Lung (tissue), 17 donors: ENCODE measurements at places on chromosomes 11 and 22. TPM values are rescaled to one million over a fixed set of nuclear protein-coding genes. Genes with fewer than 3 reads are reported as not detected.

GRCh38 chr22:19550382-19550781 lies 26.2 kb upstream of the CLDN5 start:
- no peaks in the 10 kb centered on the region for H3K36me3 ChIP-seq
- DNase-seq, result no peak
- no peaks in the 10 kb centered on the region for H3K4me1 ChIP-seq
- H3K4me3 ChIP-seq, result no peak overlapping the region
- H3K27ac ChIP-seq, result no peak overlapping the region

BCO2 gene
- 2.8 TPM for polyA plus RNA-seq

DNA sequence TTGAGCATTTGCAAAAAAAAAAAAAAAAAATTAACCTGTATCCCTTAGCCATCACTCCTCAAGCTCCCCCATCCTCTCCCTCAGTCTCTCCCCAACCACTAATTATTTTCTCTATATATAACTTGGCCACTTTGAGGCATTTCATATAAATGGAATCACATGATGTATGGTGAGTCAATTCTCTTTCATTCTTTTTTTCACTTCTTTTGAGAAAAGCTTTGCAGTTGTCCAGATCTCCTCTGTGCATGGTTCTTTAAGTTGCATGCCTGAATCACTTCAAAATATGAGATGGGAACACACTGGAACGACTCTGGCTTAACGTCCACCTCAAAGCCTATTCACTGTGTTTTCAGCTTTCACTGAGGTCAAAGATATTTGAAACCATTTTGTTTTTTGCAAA lies 40.7 kb downstream of the SHANK2 start:
- H3K36me3 ChIP-seq, result no peaks in the 10 kb centered on the region
- H3K4me3 ChIP-seq, result no peak overlapping the region
- no peak for DNase-seq
- H3K27me3 ChIP-seq, result no peaks in the 10 kb centered on the region

DNA sequence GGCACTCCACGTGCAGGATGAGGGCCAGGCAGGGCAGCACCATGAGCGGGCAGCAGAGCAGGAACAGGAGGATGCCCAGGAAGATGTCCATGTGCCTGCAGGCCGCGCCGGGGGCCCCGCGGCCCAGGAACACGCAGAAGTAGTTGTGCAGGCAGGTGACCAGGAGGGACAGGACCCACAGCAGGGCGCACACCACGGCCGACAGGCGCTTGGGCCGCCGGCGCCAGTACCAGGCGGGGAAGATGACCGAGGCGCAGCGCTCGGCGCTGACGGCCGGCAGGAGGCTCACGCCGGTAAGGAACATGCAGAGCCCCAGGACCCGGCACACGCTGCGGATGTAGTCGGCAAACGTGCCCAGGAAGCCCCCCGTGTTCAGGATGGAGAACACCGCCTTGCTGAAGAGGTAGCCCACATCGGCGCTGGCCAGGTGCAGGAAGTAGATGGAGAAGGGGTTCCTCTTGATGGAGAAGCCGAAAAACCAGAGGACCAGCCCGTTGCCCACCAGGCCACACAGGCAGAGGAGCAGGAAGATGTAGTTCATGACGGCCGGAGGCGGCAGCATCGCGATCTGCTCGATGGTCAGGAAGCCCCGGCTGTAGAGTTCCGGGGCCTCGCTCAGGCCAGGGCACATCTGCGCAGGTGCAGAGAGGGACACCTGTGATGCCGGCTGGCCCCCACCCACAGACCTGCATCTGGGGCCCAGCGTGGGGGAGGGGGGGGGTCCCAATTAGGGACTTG lies 7.2 kb downstream of the MRGPRF start:
- H3K4me1 ChIP-seq, result peaks cover 4% of the 10 kb centered on the region
- no peak for DNase-seq
- no peak overlapping the region for H3K4me3 ChIP-seq
- H3K27me3 ChIP-seq, result no peaks in the 10 kb centered on the region
- no peak overlapping the region for H3K27ac ChIP-seq
- no peaks in the 10 kb centered on the region for H3K36me3 ChIP-seq

DNA sequence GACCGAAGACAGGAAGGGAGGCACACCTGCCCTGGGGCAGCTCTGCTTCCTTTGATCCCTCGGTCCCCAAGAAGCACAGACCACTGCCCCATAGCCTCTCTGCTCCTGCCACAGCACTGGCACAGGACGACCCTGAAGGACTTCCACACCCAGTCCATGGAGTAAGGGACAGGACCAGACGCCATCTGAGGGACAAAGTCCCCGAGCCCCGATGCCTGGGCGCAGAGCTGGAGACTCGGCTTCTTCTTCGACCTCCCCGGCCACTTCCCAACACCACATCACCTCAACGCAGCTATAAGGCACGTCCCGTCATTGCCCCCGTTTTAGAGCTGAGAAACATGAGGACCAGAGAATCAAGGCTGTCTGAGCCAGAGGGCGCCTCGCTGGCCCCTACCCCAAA lies 310.5 kb downstream of the BRD1 start:
- H3K27me3 ChIP-seq, result no peaks in the 10 kb centered on the region
- H3K4me1 ChIP-seq, result no peaks in the 10 kb centered on the region
- H3K36me3 ChIP-seq, result no peaks in the 10 kb centered on the region
- no peak for DNase-seq
- no peak overlapping the region for H3K4me3 ChIP-seq

DNA sequence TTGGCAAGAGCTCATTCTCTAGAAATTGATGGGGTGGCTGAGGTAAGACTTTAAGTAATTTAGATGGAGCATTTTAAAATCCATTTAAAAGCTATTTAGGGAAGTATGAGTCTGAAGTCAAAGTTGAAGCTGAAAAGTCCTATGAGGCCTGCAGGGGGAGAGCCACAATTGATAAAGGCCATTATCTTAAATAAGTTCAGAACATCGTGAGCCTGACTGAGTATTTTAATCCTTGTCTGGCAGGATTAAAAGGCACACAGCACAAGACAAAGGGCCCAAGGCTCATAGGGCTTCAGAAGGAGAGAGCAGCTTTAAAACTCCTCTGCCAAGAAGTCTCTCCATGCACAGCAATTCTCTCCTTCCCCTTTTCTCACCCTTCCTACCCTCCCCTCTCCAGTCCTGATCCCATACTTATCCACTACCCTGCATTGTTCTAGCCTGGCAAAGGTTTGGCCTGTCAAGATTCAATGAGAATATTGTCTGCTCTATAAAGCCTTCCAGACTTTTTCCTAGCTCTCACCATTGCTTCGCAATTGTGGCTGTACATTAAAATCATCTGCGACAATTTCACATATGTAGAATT lies 1312.9 kb downstream of the FAM181B start:
- no peak overlapping the region for H3K4me3 ChIP-seq
- no peaks in the 10 kb centered on the region for H3K4me1 ChIP-seq
- H3K27me3 ChIP-seq, result no peaks in the 10 kb centered on the region
- peak; percentile 1 for DNase-seq
